T-helper 1 cell (primary cell): ENCODE measurements at places on chromosomes 5 and 9.

GRCh38 chr5:69013481-69013880, 80.3 kb upstream of the SLC30A5 start:
- no peak for DNase-seq

- no peak for DNase-seq
Observed at GRCh38 chr5:5467737-5468136, 45.3 kb downstream of the ICE1 start.

GRCh38 chr5:17329571-17329970, 112.1 kb downstream of the BASP1 start:
- no peak for DNase-seq

DNA sequence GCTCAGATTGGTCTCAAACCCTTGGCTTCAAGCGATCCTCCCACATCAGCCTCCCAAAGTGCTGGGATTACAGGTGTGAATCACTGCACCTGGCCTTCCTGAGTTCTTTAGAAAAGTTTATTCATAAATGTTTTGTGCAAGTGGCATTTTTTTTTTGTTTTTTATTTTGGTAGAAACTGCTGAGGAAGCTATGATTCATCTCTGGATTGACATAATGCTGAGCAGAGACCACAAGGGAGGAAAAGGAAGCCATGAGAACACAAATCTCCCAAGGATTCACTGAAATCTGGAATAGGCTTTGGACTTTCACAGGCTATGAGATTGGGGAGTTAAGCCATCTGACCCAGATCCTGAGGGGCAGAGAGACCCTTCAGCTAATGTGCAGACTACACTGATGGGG, 3.4 kb upstream of the SLC46A2 start:
- no peak for DNase-seq

- DNase-seq: no peak
Observed at GRCh38 chr9:125861405-125862058, 114.4 kb downstream of the PBX3 start.

- no peak for DNase-seq
Observed at GRCh38 chr5:1722877-1723276, 76.8 kb downstream of the MRPL36 start.

DNA sequence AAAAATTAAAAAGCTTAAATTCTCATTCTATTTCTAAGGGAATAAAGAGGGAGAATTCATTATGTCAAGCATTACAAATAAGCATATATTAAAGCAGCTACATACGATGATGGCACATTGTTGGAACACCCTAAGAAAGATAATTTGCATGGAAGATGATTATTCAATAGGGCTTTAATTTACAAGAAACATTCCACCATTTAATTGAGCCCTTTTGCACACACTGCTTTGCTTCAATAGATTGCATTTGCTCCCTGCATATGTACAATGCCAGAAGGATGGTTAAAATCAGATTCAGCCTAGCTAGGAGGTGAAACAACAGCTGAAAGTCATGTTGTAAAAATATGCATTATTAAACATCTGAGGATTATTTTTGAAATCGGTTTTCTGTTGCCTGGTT, 21.8 kb downstream of the KIAA1958 start:
- DNase-seq: no peak

GRCh38 chr5:144503123-144503522, 332.4 kb downstream of the KCTD16 start:
- no peak for DNase-seq

GRCh38 chr5:83576341-83576740, 104.8 kb downstream of the VCAN start:
- no peak for DNase-seq

DNA sequence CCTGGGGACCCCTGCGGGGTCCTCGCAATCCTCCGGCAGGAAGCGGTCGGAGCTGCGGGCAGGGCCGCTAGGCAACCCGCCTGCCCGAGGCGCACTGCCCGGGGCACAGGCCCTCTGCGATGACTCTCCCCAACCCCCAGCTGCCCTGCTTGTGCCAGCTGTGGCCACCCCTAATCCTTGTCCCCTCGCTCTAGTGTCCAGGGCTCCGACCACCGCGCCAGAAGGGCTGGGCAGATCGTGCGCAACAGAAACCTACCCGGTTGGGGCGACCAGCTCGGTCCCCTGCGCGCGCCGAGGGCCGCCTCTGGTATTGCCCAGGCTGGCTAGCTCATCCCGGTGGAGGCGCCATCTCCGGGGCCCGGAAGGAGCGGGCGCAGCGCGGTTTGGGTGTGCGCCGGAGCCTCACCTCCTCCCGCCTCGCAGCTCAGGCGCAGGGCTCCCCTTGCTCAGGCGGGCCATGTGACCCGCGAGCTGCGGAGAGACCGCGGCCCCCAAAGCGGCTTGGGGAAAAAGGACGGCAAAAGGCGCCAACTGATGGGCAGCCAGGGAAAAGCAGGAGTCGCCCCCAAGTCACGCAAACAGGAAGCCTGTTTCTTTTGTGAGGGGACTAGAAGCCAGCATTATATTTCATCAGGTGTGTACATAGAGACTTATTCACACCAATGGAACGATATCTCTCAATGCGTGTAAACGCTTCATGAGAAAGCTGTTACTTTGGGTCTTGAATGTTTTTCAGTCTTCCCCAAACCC, 46.8 kb upstream of the RNF20 start:
- no peak for DNase-seq

DNA sequence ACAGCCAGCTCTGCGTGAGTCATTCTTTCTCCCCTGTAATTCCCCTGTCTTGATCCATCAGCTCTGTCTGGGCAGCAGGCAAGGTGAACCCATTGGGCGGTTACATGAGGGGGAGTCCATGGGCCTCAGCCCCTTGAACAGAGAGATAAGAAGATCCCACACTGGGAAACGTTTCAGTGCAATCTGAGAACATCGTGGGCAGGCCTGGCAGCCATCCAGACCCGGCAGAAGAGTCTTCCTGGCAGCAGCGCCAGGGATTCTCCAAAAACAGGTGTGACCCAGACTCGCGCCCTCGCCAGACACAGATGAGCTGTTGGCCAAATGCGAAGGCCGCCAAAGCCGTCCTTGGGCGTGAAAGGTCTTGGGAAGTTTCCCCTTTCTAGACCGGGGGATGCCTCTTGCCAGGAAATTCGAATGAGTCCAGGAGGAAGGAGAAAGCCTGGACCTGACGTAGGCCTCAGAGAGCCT, 6.4 kb upstream of the SLC12A7 start:
- DNase-seq: no peak

DNA sequence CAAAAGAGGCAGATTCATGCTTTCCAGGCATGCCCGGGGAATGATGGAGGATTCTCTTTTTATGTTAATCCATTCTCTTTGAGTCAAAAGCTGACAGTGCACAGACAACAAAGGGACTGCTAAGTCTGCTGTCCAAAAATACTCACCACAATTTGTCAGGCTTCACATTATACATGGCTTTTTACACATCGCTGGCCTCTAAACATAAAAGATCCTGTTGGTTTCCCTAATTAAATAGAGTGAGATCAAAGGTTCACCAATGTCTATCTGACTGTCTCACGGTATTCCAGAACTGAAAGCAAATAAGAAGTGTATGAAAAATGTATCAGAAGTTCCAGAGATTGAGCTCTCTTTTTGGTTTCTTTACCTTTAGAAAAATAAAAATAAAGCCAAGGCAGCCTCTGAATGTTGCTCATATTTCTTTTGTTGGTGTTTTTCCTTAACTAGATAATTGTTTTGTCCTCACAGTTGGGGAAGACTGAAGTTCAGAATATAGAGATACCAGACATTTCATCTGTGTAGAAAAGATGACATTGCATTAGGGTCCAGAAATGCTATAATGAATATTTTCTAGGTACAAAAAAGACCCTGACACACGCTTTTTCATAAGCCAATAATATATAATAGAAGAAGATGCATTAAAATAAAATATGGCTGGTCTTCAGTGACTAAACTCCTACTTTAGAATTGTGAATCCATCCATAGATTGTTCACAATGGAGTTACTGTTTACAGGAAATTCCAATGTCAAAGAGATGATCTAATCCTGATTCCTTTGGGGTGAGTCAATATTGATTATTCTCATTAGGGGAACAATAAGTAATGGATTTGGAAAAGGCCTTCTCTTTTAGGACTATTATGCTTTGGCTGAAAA, 688.2 kb upstream of the CDH6 start:
- DNase-seq: no peak

DNA sequence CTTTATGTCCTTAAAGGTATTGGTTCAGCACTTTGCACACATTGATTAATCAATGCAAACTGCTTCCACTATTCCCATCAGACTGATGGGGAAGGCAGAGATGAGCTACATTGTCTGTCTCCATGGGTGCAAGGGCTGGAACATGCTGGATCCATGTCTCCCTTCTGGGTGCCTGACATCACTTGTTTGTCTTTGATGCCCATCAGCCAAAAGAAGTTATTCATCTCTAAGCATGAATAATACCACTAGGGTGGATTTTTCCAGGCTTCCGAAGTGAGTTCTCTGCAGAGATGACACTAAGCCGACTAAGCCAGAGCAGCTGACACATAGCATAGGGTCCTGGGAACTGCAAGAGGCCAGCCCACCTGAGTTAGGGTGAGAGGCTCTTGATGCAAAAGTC, 8.7 kb downstream of the FGF1 start:
- no peak for DNase-seq

- DNase-seq: no peak
Observed at GRCh38 chr5:87185838-87186237, 81.8 kb upstream of the RASA1 start.

- DNase-seq: no peak
Observed at GRCh38 chr9:129500161-129500862, 120.6 kb downstream of the C9orf50 start.

DNA sequence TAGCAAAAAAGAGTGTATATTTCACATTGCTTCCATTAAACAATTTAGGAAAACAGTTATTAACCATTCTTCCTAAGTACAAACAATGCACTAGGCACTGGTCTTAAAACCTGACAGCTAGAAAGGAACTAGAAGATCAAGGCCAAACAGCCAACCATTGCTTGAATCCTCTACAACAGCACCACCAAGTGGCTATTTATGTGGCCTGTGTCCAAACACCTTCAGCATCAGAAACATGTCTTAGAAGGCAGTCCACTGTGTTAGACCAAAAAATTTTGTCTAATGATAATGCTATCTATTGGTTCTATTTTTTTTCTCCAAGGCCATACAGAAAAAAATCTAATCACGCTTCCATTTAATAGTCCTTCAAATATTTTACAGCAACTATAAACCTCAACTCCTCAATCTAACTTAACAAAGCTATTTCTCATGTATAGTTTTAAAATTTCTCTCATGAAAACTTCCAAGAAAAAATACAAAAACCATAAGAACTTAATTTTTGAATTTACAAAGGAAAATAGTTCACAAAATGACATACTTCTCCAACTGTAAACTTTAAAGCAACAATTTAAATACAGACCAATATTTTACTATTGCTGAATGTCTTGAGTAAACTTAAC, 36.1 kb downstream of the CAAP1 start:
- no peak for DNase-seq

DNA sequence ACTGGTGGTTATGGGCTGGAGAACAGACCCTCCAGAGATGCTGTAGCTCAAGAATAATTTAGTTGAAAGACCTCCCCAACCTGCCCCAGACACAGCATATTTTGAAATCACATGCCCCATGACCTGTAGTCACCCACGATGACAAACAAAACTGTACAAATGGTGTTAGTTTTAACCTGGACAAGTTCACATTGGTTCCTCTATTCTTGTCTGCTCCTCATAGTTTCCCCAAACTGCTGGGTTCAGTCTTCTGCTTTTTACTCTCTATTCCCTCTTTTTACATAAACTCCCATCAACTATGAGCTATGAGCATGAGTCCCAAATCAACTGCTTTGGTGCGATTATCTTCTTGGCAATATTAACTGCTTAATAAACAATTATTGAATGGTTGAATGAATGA, 365.3 kb upstream of the CLINT1 start:
- no peak for DNase-seq

- no peak for DNase-seq
Observed at GRCh38 chr5:56054666-56055065, 59.9 kb upstream of the IL6ST start.

DNA sequence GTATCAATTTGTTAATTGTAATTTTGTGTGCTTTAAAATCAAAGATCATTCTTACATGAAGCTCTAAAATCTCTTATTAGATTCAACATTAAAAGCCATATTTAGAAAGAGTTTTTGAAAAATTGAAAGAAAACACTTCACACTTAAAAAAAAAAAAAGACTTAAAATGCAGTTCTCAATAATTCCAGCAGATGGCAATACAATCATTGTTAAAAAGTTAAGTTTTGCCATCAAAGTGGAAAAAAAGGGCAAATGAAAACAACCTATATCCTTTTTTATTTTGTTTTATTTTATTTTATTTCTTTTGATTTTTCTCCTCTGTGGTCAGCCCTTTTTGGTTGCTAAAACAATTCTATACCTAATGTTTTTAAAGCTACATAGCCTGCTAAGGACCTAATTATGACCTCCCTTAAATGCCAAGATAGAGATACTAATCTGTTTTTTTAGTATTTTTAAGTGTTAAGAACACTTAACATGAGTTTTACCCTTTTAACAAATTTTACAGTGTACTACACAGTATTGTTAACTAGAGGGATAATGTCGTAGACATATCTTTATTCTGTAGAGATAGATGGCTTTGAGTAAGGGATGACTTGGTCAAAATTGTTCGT, 154.2 kb upstream of the DAB2 start:
- no peak for DNase-seq

DNA sequence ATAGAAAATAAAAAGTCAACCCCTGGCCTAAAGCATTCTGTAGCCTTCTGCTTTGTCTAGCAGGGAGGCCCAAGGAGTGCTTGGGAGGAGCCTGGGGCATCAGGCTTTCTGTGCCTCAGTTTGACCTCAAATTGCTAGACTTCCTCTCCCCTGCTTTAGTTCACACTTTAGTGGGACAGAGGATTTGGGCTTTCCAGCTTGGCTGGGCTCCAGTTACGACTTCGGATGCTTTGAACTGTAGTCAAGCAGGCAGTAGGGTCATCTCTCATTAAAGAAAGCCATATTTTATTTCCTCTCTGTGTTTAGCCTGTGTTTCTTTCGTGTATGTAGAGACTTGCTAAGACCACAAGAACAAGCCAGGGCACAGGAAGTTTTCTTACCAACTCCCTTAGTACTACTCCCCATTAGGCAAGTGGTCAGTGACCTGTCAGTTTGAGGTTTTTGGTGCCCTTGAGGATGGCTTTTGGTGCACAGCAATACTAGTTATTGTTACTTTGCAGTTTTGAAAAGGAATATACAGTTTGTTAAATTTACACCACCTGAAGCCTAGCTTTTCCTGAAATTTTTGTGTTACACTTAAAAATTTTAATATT, 334.7 kb downstream of the NDUFS4 start:
- DNase-seq: no peak

- no peak for DNase-seq
Observed at GRCh38 chr5:178327446-178327845, 94.8 kb upstream of the PHYKPL start.

GRCh38 chr9:14119694-14120514, 194.0 kb downstream of the NFIB start:
- DNase-seq: no peak

- no peak for DNase-seq
Observed at GRCh38 chr5:156400231-156400986, 73.4 kb downstream of the SGCD start.

GRCh38 chr5:9015260-9015936, 530.5 kb downstream of the SEMA5A start:
- DNase-seq: no peak

- no peak for DNase-seq
Observed at GRCh38 chr9:134390947-134391318, 64.7 kb downstream of the RXRA start.
